Activated CD4-positive, alpha-beta T cell treated with anti-CD3 and anti-CD28 coated beads for 1 hour (primary cell): ENCODE measurements at places on chromosomes 5 and 9.

GRCh38 chr5:179488491-179488890, 61.9 kb upstream of the RUFY1 start:
- no peak for DNase-seq

DNA sequence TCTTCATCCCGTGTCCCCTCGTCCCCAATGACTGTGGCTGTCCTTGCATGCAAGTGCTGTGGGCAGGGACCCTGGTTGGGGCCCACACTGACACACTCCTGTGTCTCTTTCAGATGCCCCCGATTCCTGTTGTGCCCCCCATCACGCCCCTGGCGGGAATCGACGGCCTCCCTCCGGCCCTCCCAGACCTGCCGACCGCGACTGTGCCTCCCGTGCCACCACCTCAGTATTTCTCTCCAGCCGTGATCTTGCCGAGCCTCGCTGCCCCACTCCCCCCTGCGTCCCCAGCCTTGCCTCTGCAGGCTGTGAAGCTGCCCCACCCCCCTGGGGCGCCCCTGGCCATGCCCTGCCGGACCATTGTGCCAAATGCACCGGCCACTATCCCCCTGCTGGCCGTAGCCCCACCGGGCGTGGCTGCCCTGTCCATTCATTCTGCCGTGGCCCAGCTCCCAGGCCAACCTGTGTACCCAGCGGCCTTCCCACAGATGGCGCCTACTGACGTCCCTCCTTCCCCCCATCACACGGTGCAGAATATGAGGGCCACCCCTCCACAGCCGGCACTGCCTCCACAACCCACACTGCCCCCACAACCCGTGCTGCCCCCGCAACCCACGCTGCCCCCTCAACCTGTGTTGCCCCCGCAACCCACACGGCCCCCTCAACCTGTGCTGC, 75.0 kb downstream of the WNK2 start:
- peak; percentile 5 for DNase-seq

DNA sequence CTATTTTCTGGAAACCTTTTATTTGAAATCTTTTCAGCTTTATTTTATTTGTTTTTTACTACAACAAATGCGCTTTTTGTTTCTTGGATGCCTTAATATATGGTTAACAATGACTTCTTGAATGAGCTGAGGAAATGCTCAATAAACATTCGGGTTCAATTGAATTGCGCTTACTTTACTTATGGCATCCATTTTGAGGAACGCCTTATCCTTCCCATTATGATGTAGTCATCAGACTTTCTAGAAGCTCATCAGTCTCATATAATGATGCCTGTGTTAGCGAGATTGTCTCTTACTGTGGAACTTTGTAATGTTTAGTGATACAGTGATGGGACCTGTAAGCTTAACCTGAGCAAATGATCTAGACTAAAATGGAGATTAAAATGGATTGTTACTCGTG, 916 bp downstream of the SHLD3 start:
- no peak for DNase-seq

DNA sequence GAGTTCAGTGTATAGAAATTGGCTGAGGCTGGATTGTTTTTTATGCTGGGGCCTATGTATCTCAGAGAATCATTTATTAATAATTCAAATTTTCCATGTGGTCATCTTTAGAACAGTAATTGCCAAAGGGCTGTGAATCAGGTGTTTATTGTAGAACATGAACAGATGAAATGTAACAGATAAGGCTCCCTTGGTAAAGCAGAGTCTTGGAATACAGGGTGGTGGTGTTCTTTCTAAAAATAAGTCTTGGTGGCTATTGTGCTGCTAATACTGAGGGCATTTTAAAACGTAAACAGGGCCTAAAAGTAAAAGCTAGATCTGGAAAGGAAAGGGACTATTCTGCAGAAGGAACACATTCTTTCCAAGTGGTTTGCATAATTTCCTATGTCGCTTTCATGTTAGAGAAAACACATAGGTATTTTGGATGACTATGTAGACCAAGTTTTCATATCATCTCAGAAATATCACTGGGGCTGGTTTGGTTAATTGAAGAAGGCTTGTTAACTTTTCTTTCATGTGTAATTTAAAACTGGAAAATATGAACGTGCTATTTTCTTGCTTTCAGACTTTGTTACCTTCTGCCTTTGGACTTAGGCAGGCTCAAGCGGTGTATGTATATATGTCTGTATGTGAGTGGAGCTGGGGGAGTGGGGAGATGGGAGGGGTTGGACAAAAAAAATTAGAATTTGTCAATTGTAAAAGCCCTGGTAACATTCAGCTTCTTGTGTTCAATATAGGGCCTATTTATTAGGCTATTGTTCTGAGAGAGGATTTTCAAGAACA, 119.9 kb upstream of the ANKRD55 start:
- no peak for DNase-seq

- DNase-seq = no peak
Measured at GRCh38 chr9:96413302-96414221, 4.6 kb downstream of the ZNF367 start.

DNA sequence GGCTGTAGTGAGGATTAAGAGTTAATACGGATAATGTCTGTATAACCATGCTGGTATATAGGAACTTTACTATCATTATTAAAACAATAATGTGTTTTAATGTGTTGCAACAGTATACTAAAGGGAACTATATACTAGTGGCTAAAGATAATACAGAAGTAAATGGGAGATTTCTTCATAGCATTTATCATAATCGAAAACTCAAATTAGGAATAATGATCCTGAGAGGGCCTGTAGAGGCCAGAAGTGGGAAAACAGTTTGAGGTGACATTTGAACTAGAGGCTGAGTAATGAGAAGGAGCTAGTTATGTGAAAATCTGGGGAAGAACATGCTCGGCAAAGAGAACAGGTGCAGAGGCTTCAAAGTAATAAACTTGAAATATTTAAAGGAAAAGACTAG, 2.9 kb downstream of the TCERG1 start:
- no peak for DNase-seq

GRCh38 chr5:98415663-98416062, 357.8 kb upstream of the RGMB start:
- DNase-seq = no peak

DNA sequence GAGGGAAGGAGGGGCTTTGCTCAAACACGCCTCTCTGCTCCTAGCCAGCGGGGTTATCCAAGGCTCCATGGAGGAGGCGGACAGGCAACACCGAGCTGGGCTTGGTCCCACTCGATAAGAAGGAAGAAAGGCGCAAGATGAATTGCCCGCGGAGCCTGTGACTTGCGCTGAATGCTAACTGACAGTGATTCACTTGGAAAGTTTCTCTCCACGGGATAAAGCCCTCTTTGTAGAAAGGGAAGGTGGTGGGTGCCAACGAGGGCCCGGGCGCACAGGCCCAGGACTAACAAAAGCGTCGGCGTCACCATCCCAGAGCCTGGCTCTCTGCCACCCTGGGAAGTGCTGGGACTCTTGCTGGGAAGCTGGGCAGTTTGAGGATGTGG, 76.0 kb downstream of the VAV2 start:
- DNase-seq = no peak

DNA sequence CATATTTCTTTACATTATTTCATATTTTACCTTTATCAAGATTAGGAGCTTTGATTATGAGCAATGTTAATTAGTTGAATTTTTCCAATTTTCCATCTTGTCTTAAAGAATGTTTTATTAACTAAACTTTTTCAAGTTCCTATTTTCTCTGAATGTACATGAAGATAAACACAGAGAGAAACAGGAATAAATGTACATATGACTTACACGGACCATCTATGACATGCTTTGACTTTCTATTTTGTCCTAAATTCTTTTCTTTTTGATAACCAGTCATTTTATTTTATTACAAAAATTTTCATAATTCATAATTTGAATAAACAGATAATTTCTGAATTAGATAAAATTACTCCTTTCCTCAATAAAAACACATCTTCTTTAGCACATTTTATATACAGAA, 1038.8 kb upstream of the ARRDC3 start:
- no peak for DNase-seq

DNA sequence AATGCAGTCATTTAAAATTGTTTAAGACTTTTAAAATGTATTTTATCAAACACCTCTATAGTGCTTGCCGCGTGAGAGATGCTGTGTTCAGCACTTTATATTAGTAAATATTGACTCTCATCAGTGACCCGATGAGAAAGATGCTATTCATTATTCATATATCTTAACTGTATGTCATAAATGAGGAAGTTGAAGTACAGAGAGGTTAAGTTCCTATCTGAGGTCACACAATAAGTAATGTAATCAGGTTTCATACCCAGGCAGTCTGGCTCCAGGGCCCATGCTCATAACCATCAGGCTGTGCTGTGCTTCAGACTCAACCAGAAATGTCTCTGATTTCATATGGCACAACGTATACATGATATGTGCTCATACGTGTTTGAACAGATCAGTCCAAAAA, 119.0 kb downstream of the SV2C start:
- no peak for DNase-seq

DNA sequence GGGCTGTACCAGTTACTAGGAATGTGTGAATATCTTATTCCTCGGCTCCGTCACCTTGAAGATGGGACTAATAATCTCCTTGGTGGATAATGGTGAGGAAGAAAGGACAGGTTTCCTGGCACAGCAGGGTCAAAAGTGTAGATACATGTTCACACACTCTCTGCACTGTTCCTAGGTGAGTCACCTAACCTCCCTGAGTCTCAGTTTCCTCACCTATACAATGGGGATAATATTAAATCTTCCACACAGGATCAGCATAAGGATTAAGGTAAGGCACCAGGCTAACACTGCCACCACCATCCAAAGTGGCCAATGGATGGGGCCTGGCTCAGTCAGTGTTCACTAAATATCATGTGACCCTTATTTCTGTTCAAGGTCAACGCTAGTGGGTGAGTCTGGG, 66.9 kb downstream of the PSMB7 start:
- no peak for DNase-seq

GRCh38 chr9:74499770-74500583, 2.8 kb downstream of the RORB start:
- DNase-seq = no peak
